Mesothelial cell of epicardium (in vitro differentiated cells): ENCODE measurements at places on chromosomes 3 and 15.

DNA sequence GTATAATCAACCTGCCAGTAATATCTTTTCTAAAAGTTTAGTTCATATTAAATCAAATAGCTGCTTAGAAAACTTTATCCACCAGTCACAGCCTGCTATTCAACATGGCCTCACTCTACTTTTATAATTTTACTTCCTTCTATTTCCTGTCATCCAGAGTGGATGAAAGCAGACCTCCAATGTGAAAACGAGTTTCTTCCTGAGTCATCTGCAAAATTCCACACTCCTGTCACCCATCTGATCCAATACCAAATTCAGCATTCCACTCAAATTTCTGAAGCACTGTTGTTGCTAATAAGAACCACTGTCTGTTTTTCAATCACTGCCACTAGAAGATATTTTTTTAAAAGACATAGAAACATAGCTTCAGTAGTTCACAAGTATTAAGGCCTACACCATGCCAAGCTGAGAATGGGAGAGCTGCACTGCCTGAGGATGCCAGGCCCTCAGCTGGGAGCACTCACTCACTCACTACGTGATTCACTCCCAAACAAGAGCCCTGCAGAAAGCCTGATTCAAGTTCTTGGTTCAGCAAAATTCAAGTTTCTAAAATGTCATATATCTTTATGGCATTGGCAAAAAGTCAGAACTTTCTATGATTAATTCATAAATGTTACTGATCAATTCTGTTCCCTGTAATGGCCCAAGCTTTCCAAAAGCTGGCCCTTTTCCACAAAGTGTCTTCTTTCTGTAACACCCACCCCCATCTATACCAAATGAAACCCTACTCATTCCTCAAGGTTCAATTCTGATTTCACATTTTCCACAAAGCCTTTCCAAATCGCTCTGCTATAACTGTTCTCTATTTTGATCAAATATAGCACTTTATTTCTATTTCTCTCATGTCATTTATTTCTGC, 82.9 kb downstream of the FSIP1 start:
- DNase-seq: no peak

DNA sequence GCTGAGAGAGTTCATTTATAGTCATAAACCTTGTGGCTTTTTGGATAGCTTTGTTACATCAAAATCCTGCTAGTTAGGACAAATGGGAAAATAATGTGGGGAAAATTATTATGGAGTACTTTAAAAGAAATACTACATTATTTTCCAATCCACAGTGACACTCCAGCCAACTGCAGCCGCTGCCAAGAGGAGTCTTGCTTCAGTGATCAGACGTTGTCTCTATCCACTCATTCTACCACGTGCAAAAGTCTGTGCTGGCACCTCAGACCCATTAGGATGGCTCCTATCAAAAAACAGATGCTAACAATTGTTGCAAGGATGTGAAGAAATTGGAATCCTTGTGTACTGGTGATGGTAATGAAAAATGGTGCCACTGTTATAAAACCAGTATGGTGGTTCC, 128.6 kb upstream of the IQSEC1 start:
- DNase-seq: no peak

DNA sequence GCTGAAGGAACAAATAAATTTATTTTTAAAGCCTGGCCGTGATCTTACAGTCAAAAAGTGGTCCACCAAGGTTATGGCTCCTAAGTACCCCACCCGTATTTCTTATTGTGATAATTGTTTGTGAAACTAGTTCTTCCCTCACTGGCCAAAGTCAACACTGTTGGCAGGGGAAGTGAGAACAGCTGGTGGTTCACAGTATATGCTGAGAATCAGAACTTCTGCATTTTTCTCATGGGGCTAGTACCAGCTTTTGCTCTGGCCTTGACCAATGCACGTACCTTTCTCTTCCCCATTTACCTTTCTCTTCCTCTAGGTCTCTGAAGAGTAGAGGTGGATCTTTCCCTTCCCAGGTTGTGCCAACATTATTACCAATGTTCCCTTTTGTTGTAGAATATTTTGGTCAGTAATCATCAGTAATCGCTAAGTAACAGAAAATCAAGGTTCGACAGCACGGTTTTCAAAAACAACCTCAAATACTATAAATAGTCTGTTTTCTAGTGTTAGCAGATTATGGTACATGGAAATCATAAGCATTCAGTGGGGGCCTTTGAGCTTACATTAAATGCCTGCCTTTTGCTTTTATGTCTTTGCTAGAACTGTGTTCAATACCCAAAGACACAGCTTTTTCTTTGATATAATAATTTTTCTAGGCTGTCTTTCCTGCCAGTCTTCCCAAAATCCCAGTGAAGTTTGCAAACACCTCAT, 268.0 kb downstream of the LPP start:
- DNase-seq: no peak

DNA sequence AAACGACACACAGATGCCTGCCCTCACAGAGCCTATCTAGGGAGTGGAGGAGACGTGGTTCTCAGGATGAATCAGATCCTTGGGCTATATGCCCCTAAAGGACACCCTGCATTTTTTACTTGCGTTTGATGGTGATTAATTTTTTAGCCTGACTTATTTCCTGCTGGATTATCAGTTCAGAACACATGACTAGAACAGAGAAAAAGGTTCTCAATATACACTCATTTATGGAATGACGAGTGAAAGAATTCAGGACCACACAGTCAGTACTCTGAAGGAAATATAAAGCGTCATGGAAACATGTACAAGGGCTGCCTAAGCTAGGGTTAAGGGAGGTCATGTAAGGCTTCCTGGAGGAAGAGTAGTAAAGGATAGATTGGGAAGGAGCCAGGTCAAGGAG, 121.8 kb downstream of the SSR3 start:
- no peak for DNase-seq

GRCh38 chr3:131723343-131723742, 220.6 kb upstream of the MRPL3 start:
- DNase-seq: no peak

DNA sequence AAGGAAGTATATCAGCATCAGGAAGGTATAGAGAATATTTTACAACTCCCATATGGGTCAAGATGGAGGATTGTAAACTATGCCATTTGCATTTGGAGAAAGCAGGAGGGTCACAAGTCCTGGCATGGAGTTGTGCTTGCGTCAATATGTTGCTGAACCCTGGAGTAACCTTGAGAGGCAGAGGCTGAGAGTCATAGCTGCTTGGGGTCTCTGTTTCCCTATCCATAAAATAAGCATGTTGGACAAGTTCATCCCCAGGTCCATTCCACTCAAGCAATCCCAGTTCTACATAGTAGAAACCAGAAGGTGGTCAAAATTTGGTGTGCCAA, 273.6 kb downstream of the MECOM start:
- no peak for DNase-seq

DNA sequence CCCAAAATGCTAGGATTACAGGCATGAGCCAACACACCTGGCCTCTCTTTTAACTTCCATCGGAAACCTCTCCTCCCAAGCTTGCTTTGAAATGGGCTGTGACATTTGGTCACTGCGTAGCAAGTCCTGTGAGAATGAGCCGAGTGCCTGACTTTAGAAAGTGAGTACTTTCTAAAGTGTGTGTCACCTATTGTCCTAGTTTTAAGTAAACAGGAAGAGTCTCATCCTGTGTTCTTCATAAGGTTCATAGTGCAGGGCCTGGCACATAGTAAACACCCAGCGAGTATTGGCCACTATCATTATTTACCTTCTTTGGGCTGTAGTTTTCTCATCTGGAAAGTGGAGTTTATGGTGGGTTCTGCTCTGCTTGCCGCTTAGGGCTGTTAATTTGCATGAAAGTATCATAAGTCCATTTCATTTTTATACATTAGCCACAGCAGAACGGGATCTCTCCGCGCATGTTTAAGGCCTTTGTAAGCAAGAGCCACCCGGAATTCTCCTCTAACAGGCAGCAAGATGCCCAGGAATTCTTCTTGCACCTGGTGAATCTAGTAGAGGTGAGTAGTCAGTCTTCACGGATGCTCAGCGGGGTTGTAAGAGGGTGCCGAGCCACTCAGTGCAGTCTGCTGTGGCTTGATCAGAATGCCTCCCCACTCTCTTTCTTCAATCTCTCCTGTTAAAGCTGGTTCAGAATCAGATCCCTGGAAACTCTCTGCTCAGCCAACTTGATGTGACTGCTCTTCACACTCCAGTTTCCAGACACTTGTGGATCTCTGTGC, 87.2 kb downstream of the USP13 start:
- no peak for DNase-seq

GRCh38 chr3:108528459-108529252, 18.3 kb upstream of the MYH15 start:
- no peak for DNase-seq

GRCh38 chr15:42165106-42165505, 8.7 kb upstream of the PLA2G4F start:
- DNase-seq: no peak

GRCh38 chr15:45387380-45388007, 9.2 kb upstream of the GATM start:
- no peak for DNase-seq

GRCh38 chr15:72540606-72541237, 66.6 kb downstream of the ARIH1 start:
- DNase-seq: no peak

GRCh38 chr15:72206677-72207000, 9.1 kb upstream of the GRAMD2A start:
- DNase-seq: no peak

DNA sequence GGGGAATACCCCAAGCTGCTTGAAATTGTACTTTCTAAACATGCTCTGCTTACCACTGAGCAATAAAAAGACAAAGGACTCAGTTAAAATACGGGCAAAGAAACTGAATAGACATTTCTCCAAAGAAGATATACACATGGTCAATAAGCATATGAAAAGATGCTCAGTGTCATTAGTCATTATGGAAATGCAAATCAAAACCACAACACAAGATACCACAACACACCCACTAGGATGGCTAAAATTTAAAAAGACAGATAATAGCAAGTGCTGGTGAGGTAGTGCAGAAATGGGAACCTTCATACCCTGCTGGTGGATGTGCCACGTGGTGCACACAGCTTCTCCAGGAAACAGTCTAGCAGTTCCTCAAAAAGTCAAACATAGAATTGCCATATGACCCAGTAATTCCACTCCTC, 21.3 kb downstream of the LRIG1 start:
- DNase-seq: no peak

GRCh38 chr15:95687061-95687460, 643.4 kb upstream of the NR2F2 start:
- no peak for DNase-seq

GRCh38 chr3:124653797-124654469, 76.3 kb upstream of the UMPS start:
- DNase-seq: no peak

GRCh38 chr15:47900751-47901150, 183.4 kb downstream of the SEMA6D start:
- no peak for DNase-seq

- DNase-seq: no peak
These were observed 254.7 kb downstream of the SOX2 start for GRCh38 chr3:181966393-181966792.

GRCh38 chr3:143596957-143597642, 251.2 kb downstream of the SLC9A9 start:
- DNase-seq: no peak

- DNase-seq: no peak
These were observed 2.7 kb downstream of the SLC6A20 start for GRCh38 chr3:45793482-45794176.

GRCh38 chr15:49827311-49827710, 206.5 kb downstream of the DTWD1 start:
- DNase-seq: no peak

DNA sequence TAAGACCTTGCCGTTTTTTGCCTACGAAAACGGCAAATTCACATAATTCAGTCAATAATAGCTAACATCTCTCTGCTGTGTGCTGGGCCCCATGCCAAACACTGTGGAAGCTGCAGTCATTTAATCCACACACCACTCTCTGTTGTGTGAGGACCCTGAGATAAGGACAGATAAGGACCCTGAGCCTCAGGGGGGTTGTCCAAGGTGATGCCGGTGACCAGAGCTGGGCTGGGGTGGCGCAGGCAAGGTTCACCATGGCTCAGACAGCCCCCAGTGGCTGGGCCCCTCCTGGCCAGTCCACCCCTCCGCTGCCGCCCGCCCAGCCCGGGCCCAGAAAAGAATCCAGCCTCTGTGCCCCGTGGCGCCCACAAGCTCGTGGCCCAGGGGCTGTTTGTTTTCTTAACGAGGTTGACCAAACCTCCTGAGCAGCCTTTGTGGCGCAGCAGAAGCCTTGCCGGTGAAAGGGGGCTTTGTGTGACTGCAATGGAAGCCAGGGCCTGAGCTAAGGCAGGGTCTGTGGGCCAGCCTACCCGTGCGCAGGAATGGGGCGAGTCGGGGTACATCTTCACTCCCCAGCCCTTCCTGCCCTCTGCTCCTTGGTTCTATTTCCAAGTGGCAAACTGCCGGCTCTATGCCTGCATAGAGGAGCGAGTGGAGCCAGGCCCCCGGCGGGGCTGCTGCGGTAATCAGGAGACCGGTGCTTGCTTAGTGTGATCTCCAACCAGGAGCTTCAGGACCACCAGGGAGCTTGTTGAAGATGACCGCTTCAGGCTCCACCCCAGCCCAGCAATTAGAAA, 4.4 kb upstream of the SNX22 start:
- DNase-seq: no peak

DNA sequence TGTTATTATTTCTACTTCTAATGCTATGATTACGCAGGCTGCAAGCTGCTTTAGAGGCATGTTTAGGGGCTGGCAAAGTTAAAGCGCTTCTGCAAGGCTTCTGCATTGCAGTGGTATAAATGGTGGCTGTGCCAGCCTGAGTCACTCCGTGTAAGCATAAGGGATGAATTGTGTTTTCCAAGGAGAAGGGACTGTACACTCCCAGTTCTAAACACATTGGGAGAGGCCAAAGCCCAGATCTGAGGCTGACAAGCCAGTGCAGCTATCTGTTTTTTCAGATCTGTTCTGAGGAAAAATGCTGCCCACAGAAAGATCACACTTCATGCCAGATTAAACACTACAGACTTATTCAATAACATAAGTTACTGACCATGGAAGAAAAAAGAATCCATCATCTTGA, 83.8 kb downstream of the PRICKLE2 start:
- DNase-seq: no peak

DNA sequence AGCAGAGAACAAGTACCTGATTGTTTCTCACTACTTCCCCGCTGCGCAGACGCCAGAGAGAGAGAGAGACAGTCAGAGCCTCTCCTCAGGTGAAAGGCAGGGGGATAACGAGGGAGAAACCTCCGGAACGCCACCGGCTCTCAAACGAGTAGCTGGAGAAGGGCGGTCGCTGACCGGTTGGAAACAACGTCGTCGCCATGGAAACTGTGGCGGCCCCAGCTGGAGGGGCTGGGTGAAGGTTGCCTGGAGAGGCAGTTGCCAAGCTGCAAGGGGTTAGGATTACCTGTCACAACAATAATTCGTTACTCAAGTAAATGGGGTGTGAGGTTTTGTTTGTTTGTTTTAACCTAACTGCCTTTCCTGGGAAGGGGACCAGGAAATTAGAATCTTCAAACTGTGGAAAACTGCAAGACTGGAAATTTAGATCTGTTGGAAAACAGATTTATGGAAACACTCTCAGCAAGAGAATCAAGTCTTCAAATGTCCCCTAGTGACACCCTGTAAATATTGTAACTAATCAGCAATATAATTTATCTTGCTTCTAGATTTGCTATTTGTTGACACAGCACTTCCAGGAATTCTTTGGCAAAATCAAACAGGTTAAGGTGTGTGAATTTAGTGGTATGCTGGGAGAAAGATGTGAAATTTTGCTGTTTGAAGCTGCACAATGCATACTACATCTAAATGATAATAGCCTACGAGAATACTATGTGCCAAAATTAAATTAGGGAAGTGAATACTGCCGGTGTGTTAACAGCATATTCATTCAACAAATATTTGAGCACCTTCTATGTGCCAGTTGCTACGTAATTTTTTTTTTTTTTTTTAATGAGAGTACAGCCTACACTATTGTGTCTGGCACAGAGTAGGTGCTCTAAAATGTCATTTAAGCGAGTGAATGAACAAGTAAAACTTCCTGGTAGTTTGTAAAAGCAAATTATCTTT, at the start of gene DNAH12:
Gene DNAH12, minus strand, starts transcription at position 164 of the 945 bp plus-strand sequence. CDS start 1,474 bp downstream, outside the sequence.
- DNase-seq: peak; percentile 62
